ENCODE measurements at places on chromosomes 3 and 15.

GRCh38 chr15:74421302-74422245 lies 12.2 kb downstream of the SEMA7A start:
- no peak for DNase-seq

GRCh38 chr3:126402178-126402577 lies 7.5 kb downstream of the CFAP100 start:
- no peak for DNase-seq

- no peak for DNase-seq
Observed at GRCh38 chr3:156300371-156300770, 180.0 kb downstream of the KCNAB1 start.

DNA sequence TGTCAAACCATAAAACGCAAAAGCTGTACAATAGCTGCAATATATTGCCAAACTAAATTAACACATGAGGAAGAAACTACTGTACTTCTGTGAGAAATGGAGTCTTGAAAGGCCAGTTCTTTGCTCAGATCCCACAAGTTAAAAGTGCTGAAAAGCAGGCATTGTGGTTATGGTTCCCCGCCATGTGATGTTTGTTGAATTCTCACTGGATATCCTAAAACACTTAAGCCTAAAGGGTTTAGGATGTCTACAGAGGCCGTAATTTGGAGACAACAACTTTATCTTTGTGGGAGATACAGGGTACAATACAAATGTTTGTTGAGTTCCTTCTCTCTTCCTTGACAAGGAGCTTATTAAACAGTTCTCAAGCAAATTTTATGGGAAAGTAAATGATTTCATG lies 53.2 kb downstream of the TMEM212 start:
- no peak for DNase-seq

GRCh38 chr3:152229692-152230091 lies 39.0 kb upstream of the MBNL1 start:
- DNase-seq: no peak

DNA sequence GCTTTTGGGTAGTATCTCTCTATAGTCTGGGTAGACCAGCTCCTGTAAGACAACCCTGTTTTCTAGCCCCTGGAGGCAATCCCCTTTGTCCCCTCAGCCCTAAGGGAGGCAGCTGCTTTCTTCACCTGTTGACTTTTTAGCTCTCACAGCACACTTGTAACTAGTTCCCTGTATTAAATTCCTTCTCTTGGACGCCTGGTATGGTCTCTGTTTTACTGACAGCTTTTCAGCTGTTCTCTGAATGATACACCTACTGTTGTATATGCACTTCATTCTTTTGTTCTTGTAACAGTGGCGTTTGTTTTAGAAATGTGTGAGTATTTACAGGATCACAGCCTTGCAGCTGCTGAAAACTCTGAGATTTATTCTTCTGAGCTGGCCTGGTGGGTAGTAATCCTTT lies 413.0 kb upstream of the RBMS3 start:
- DNase-seq: no peak

- DNase-seq: no peak
Observed at GRCh38 chr3:9129365-9129764, 120.1 kb downstream of the SRGAP3 start.

GRCh38 chr3:23748398-23749110 lies 57.2 kb upstream of the UBE2E1 start:
- DNase-seq: no peak

Measured in NCI-H1092 (cell line).